ENCODE measurements at places on chromosomes 2 and 18.

- DNase-seq = no peak
Measured at GRCh38 chr18:5721924-5722323, 173.4 kb downstream of the TMEM200C start.

GRCh38 chr2:183009249-183009899 is 28.9 kb downstream of the NCKAP1 start:
- DNase-seq = no peak

DNA sequence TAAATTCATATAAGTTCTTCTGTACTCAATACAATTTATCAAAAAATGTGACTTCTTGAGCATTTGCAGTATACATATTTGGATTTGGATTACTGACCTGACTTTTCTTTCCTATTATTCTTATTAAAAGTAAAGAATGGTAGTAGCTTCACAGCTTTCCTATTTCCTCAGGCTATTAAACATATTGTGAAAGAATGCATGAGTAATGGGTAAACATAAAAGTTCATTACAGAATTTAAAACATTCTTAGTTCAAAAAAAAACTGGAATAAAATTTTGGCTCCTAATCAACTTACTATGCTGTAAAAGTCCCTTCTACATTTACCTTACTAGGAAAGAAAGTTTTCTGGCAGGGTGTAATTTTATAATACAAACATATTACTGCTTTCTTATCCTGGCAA is 27.3 kb upstream of the C2orf66 start:
- DNase-seq = no peak

- no peak for DNase-seq
Measured at GRCh38 chr2:41160439-41160838, 708.5 kb upstream of the SLC8A1 start.

- DNase-seq = no peak
Measured at GRCh38 chr18:40576507-40577115, 1378.4 kb upstream of the PIK3C3 start.

DNA sequence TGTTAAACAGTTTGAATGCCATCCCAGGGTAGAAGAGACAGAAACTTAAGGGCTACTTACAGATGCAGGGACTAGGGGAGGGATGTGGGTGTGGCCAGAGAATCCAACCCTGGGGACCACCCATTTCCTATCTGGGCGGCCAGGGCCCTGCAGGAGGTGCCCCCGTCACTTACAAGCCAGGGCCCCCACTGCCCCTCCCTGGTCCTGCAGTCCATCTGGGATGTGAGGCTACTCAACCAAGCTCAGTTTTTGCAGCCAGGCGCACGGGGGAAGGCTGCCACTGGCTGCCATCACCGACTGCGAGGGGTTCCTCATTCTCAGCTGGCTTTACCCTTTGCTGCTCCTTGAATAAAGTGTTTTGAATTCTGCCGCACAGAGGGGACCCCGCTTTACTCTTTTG is 42.1 kb downstream of the RRM2 start:
- DNase-seq = no peak

- no peak for DNase-seq
Measured at GRCh38 chr2:237202288-237203030, 116.8 kb downstream of the COPS8 start.

GRCh38 chr2:8535821-8536685 is 145.8 kb upstream of the ID2 start:
- DNase-seq = no peak

- no peak for DNase-seq
Measured at GRCh38 chr2:236262238-236262637, 2.0 kb downstream of the ASB18 start.

DNA sequence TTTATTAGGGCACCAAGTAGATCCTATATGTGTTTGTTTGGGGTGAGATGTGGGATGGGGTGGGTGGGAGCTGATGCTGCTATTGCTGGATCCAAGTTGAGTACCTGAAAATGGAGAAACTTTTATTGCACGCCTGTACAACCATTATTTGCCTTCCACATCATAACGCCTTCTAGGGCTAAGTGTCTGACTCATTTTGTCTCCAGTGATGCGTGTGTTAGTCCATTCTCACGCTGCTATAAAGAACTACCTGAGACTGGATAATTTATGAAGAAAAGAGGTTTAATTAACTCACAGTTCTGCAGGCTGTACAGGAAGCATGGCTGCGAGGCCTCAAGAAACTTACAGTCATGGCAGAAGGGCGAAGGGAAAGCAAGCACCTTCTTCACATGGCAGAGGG is 58.2 kb downstream of the KDM3A start:
- no peak for DNase-seq

GRCh38 chr18:60112369-60112768 is 212.6 kb downstream of the PMAIP1 start:
- DNase-seq = no peak

- DNase-seq = no peak
Measured at GRCh38 chr2:210267698-210268097, 42.5 kb upstream of the ACADL start.

GRCh38 chr2:109128616-109129355 is at the start of gene SH3RF3:
SH3RF3 (plus strand) TSS chr2:109129205.
- DNase-seq = no peak

DNA sequence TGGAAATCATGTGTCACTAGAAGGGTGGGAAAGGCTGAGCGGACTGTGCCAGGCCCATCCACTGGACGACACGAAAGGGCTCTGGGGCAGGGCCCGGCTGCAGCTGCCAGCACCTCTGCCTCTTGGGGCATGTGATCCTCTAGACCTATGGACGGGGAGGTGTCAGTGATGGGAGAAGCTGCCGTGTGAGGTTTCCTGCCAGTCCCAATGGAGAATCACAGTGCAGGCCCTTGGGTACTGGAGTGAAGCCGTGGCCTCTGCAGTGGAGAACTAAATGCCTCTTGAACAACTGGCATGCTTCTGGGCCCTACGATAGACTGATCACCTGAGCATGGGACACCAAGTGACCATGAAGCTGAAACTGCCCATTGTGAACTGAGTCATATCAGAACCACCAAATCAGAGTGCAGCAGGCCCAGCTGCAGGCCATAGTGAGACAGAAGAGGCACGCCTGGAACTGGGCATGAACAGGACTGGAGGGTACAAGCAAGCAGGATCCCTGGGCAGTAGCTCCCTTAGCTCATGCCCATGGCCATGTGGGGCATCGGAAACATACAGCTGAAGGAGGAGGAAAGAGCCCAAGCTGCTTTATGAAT is 18.8 kb upstream of the RHOB start:
- DNase-seq = no peak

DNA sequence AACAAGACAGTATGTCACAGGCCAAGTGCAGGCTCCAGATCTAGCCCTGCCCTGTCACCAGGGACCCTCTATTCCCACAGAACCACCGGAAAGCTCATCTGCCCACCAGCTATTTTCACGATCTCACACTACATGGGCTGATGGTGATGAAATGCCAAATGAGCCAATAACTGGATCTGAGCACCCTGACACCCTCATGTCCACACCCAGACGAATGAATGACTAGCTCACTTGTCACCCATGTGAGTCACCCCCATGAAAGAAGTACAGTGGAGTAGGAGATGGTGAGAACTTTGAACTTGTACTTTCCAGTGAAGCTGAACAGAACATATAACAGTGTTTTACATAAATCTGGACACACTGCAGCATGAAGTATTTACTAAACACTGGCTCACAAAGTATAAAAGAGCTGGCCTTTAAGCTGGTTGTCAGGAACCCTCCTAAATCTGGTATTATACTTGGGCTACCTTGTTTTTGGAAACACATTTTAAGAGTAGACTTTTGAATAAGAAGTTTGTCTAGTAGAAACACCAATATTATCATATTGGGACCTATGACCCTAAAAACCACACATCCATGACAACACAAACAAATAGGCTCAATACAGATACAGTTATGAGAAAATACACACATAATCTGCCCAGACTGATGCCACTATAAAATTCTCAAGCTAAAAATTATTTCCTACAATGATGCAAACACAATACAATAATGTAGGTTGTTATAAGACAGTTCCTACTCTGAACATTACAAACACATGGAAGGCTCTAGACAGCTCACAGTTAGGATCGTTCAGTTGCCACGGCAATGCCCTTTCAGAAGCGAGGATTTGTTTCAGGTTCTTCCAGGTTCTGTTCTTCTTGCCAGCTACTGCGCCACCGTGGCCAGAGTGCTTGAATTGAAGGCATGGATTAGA is 19.0 kb downstream of the INO80C start:
- DNase-seq = peak; percentile 28
